ENCODE measurements at places on chromosomes 1 and 21.

DNA sequence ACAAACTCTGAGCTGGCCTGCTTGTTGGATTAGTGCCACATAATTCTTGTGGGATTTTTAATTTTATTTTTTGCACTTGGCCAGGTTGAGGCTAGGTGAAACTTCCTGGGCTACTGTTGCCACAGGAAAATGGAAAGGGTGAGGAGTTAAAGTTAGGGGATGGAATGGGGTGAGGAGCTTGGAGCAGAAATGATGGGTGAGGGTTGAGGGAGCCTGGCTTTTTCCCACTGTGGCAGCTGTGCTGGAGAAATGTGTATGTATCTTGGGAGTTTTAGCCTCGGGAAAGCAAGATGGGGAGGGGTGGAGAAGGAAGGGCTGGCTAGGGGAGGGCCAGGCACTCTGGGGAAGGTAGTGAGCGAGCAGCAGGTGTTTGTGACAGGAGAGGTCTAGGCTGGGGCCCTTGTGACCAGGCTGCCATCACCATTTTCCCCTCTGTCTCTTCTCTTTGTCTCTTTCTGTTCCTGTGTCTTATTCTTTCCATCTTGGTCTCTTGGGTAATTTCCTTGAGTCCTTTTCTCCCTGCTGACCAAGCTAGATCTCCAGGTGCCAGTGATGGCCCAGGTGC is 2.0 kb downstream of the ZNF687 start:
- no peak for DNase-seq

DNA sequence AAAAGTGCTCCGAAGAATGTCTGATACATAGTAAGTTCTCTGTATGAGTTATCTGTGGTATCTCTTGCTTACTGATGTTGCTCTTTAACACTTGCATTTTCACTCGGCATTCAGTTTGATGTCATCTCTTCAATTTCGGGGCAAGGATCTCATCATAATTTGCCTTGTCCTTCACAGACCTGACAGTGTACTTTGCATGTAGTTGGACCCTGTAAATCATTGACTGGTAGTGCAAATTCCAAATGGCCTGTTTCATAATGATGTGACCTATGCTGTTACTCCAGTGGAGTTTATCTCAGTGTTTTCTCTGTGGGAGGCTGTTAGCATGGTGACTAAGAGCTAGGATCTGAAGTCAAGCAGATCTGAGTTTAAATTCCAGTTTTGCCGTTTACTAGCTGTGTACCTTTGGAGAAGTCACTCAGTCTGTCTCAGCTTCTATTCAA is 34.2 kb upstream of the ABCD3 start:
- DNase-seq: no peak

- no peak for DNase-seq
Measured at GRCh38 chr1:40955266-40955665, 24.2 kb upstream of the CTPS1 start.

DNA sequence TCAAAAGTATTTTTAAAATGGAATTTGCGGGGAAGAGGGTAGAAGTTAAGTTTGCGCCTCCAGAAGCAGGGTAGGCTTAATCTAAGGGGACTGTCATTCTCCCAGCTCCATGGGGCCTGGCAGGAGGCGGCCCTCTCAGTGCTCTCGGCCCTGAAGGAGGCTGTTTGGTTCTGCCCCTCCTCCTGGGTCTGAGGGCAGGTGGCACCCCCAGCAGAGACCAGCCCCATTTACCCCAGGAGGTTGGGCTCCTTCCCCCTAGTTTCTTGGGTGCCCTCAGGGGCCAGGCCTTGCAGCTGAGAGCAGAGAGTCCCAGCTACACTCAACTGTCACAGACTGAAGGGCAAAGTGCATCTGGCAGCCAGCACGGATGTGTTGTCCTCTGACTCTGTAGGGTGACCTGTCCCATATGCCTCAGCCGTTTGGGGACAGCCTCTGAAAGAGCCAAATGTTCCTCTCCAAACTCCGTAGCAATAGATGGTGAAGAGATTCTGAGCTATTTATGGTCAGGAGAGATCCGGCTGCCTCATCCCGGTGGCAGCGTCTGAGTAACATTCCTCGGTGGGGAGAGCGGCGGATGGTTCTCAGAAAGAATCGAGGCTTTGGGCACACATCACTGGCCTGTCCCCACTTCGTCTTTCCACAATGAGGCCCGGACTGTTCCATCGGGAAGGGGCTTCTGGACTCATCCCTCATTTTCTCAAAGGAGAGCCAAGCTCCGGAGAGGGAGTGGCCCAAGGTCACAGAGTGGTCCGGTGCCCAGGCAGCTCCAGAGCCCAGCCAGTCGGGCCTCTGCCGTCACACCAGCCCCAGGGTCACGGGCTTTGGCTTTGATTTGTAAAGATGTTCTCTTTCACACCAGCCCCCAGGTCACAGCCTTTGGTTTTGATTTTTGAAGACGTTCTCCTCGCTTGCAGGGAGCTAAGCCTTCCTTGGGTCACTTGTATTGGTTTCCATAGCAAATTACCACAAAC is 424.2 kb upstream of the VAMP3 start:
- no peak for DNase-seq

DNA sequence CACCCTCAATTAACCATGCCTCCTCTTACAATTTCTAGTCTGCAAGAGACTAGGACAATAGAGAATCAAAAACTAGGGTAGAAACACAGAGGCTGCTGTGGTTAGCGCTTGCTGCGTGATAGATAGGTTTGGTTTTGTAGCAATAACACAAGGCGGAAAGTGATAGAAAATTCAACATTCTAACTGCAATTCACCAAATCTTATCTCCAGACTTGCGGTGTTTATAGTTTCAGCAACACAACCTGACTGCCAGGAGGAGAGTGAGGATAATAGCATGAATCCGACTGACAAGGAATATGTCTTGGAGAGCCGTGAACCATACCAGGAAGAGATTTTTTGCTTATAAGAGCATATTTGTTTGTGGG is 30.7 kb upstream of the IFNAR2 start:
- DNase-seq: no peak

DNA sequence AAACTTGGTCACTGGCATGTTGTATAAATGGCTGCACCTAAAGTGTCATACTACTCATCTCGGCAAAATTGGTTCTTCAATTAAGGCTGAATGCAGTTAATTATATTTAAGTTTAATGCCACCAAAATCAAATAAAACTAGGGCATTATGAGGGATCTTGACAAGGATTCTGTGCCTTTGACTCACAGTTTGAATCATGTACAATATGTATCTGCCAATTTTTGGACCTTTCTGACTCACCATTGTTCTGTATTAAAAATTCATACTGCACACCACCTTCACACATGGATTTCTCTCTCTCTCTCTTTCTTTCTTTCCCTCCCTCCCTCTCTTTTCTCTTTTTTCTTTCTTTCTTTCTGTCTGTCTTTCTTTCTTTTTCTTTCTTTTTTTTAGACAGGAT is 14.1 kb upstream of the STXBP3 start:
- DNase-seq: no peak

All from skin of body (tissue), 3 donors.